Right cardiac atrium (tissue), 5 donors: ENCODE measurements at places on chromosomes 2 and 18.

GRCh38 chr2:165376571-165376975 lies 92.9 kb upstream of the CSRNP3 start:
- DNase-seq = no peak

DNA sequence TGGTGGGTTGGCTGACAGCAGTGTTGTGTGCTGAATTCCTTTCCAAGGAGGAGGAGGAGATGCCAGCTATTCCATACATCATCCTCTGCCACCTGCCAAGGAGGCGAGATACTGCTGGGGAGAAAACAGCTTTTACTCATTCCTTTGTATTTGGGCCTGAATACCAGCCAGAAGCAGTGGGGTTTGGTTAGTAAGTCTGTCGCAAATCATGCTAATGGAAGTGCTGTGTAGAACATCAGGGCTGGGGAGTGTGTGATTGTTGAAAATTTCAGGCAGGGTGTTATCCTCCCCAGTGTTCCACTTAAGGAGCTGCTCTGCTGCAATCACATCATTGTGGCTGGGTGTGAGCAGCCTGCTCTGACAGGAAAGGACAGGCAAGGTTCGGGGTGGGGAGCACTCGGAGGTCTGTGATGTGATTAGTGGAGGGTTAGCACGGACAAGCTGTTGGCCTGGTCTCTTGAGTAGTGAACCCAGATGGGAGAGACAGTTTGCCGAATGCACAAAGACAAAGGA lies 128.2 kb upstream of the DLX2 start:
- no peak for DNase-seq

DNA sequence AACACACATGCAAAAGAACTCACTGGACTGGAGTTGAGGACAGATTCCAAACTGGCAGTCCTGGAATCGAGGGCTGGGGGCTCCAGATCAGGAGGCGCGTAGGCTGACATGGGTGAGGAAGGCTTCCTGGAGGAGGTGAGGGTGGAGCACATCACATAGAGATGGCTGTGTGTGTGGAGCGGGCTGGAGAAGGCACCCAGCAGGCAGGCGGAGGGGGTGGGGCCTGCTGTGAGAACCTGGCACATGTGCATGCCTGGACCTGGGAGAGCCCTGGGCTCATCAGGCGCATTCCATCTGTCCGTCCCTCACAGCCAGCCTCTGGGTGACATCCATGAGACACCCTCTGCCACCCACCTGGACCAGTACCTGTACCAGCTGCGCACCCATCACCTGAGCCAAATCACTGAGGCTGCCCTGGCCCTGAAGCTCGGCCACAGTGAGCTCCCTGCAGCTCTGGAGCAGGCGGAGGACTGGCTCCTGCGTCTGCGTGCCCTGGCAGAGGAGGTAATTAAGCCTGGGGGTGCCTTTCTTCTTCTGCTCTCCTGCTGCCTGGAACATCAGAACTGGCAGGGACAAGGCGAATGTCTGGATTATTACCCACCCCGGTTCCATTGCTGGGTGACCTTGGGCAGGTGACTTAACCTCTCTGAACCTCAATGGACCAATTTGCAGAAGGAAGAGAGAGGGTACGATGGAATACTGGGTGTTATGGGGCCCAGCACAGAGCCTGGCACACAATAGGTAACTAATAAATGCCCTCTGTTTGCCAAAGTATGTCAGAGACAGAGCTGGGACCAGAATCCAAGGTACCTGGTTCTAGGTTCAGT lies 108.3 kb downstream of the DYSF start:
- DNase-seq = no peak

GRCh38 chr2:222912776-222913175 lies 51.9 kb downstream of the ACSL3 start:
- DNase-seq = no peak

GRCh38 chr2:68316111-68316510 lies 3.6 kb downstream of the CNRIP1 start:
- DNase-seq = no peak

DNA sequence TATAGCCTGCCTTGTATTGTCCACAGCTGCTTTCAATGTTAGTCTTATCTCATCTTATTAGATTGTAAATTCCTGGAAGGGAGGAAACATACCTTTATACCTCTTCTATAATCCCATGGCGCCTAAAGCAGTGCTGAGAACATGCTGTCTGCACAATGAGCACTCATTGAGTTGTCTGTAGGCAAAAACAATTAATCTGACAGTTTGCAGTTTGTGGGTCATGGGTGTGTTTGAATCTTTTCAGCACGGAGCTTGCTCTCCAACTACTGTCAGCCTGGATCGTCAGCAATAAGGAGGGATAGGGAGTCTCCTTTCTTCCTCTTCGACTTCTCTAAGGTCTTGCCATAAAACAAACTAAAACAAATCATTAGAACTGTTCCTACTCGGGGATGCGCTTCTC lies 26.5 kb upstream of the GREB1L start:
- no peak for DNase-seq

GRCh38 chr2:228731517-228731916 lies 539.6 kb downstream of the PID1 start:
- no peak for DNase-seq

- DNase-seq = no peak
These were observed 141.0 kb downstream of the NR4A2 start for GRCh38 chr2:156191527-156191926.

GRCh38 chr2:17227856-17228255 lies 290.4 kb downstream of the RAD51AP2 start:
- DNase-seq = no peak

DNA sequence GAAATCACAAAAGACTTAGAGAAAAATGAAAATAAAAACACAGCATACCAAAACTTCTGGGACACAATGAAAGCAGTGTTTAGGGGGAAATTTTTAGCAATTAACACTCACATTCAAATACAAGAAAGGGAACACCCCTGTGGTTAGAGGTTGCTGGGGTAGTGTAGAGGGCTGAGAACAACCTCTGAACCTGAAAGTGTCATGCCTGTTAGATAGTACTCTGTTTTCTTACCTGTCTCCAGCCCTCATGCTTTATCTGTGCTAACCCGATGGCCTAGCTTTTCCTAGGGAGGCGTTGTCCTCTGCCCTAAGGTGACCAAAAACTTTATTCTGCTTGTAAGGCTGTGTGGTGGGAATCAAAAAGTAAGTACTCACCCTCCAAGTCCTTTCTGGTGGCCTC lies 122.6 kb upstream of the OTX1 start:
- no peak for DNase-seq

GRCh38 chr2:214169736-214170135 lies 241.1 kb upstream of the VWC2L start:
- DNase-seq = no peak

DNA sequence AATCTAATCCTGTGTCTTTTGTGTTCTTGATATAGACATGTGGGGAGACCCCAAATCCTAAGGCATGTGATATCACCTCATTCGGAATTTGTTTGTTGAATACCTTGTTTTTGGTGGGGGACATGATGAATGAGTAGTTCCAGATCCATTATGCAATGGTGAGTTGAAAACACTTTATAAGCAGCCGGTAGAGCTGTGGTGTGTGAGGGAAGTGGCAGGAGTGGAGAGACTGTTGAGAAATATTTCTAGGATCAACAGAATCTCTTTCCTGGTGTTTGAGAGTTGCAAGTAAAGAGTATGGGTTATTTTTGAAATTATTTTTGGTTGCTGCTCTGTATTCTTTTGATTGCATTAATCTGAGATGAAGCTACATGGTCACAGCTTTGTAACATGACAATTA lies 34.4 kb downstream of the LHCGR start:
- no peak for DNase-seq

GRCh38 chr18:46283895-46284295 lies 179.7 kb downstream of the HAUS1 start:
- DNase-seq = no peak

- no peak for DNase-seq
These were observed 183.1 kb downstream of the SMAD2 start for GRCh38 chr18:47747260-47747795.

GRCh38 chr2:170905864-170906263 lies 23.2 kb upstream of the GORASP2 start:
- no peak for DNase-seq

GRCh38 chr2:101082998-101083397 lies 68.2 kb downstream of the TBC1D8 start:
- no peak for DNase-seq

DNA sequence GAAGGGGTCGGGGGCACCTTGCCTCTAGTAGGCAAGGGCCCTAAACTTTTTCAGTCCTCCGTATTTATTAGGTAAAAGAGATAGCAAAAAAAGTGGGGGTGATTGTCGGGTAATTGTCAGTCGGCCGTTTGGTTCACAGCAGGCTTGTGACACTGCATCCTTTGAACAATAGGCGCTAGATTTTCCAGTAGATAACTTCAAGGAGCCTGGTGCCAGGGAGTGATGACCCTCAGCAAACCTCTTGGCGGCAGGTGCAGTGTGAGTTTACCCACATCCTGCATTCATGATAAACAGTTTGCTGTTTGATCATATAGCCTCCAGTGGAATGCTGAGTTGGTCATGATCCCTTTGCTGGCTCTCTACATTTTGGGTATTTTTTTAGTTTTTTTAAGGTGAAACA lies 22.9 kb downstream of the SERPINB8 start:
- DNase-seq = no peak

DNA sequence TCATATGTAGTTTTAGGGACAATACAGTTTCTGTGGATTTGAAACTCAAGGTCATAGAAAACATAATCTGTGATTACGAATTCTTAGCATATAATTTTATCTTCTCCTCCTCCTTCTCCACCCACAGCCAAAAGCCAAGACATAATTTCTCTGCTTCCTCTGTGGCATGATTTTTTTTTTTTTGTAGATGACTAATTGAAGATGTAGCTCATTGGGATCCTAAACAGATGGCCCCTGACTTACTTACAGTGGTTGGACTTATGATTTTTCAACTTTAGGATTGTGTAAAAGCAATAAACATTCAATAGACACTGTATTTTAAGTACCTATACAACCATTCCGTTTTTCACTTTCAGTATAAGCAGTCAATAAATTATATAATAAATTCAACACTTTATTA lies 42.3 kb downstream of the FSIP2 start:
- no peak for DNase-seq

DNA sequence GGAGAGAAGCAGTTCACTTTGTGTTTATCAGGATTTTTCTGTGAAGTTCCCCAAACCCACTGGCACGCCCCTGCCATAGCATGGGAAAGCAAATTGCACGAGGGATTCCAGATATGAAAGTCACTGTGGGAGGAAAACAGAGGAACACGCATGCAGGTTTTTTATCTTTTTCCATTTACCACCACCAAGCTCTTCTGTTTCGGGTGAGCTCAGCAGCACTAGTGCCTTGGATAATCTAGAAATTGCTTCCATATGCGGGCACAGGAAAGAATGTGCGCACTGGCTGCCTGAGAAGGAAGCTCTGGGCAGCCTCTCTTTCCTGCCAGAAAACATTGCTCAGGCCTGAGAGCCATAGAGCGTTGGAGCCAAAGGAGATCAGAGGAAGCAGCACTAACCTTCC lies 65.9 kb upstream of the WIPF1 start:
- no peak for DNase-seq

DNA sequence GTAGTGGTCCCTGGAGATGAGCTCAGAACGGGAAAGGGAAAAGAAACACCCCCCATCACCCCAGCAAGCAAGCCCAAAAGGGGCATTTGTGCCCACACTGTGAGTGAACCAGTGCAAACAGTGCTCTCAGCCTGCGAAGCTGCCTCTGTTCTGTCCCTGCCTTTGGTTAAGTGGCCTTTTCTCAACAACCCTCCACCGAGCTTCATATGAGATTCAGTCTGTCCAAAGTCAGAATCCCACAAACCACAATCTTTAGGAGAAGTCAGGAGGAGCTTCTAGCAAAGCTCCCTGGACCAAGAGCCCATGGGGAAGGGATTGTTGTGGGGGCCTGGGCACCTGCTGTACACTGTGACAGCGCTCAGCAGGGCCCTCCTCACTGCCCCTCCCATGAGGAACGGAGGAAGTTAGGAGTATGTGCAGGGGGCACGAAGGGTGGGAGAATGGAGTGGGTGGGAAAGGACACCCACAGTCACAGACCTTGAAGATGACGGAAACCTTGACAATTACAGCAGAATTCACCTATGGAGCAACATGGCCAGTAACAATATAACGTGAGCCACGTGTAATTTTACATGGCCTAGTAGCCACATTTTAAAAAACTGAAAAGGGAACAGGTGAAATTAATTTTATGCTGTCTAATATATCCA lies 119.5 kb downstream of the SMAD7 start:
- peak; percentile 23 for DNase-seq

DNA sequence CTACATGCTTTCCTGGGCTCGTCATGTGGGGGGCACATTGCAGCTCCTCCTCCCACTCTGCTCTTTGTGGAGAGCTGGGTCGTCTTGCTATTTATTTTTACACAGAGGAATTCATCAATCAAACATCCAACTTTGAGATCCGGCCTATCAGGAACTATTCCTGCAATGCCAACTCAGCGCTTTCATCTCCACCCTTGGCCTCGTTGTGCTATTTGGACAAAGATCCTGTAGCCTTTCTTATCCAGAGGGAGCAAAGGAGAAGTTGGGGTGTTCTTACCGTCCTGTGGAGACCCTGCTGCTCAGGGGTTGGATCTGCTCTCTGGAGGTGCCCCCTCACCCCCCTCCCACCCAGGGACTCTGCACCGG lies 92.1 kb downstream of the ASB1 start:
- no peak for DNase-seq

DNA sequence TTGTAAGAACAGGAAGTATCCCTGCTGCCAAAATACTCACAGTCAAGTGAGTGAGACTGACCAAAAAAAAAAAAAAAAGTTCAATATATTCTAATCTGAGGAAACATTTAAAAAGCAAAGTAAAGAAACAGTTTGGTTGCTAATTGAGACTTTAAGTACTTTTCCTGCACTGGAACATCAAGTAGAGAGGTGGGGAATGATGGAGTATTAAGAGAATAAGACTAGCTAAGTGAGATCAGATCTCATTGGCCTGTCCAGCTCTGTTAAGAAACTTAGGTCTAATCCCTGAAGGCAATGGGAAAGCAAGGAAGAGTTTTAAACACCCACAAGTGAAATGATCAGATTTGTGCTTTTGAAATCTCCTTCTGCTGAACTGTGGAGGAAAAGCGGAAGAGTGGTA lies 27.8 kb upstream of the MAP4K3 start:
- no peak for DNase-seq

DNA sequence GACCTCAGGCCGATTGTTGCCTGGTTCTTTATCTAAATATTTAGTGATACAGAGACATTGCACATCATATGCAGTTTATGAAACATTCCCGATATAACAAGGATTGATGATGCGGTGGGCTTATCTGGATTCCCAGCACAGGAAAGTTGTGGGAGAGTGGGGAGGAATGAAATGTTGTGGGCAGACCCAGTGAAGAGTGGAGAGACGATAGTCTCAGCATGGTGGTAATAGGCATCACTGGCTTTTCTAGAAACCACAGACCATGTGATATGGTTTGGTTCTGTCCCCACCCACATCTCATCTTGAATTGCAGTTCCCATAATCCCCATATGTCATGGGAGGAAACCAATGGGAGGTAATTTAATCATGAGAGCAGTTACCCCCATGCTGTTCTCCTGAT lies 34.8 kb upstream of the RND3 start:
- no peak for DNase-seq

GRCh38 chr2:153106802-153107477 lies 371.6 kb downstream of the RPRM start:
- no peak for DNase-seq

- DNase-seq = no peak
These were observed 1653.3 kb upstream of the TMEFF2 start for GRCh38 chr2:193847991-193848390.

GRCh38 chr2:53422979-53423378 lies 344.6 kb upstream of the CHAC2 start:
- DNase-seq = no peak

GRCh38 chr2:31192851-31193392 lies 24.4 kb downstream of the CAPN14 start:
- no peak for DNase-seq
